Progenitor cell of endocrine pancreas (in vitro differentiated cells): ENCODE measurements at places on chromosomes 1 and 21.

DNA sequence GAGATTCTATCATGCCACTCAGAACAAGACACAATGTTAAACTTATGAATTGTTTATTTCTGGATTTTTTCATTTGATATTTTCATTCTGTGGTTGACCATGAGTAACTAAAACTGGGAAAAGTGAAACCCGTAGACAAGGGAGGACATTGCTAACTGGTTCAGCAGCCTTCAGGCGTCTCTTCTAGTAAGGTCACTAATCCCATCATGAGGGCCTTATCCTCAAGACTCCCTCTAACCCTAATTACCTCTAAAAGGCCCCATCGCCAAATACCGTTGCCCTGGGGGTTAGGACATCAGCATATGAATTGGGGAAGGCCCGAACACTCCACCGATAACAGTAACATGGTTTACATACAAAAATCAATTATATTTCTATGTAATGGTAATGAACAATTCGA, 247.6 kb downstream of the TM2D1 start:
- DNase-seq = no peak

GRCh38 chr21:45087022-45087823, 12.8 kb downstream of the ADARB1 start:
- DNase-seq = no peak

- peak; percentile 22 for DNase-seq
Observed at GRCh38 chr1:213244664-213245091, 193.6 kb downstream of the RPS6KC1 start.

- DNase-seq = no peak
Observed at GRCh38 chr1:67645495-67646144, 39.4 kb upstream of the GADD45A start.

DNA sequence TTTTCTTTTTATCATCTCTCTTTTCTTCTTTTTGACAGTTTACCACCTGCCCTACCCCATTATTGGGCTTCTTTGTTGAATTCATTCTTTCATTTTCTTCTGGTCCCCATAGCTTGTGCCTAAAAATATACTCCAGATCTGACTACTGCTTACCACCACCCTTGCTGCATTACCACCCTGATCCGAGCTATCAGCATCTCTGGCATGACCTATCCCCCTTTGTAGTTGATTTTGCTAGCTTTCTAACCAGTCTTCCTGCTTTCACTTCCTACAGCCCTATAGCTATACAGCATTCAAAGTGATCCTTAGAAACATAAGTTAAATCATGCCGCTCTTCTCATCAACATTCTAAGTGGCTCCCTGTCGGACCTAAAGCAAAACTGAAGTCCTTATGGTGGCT, 59.4 kb upstream of the MPC2 start:
- no peak for DNase-seq

DNA sequence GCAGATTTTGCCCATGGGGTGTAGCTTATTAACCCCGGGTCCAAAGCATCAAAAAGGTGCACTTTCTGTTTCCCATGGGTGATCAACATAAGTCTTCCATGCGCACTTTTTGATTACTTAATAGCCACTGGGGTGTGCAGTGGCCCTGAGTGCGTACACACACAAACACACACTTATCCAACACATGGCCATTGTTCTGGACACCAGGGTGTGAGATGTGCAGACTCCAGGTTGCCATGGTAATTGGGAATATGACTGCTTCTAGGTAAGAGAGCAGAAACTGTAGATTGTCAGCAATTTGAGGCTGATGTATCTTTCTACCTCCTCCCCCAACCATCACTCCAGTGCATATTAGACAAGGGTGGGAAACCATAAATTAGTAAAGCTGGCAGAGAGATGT, 68.8 kb downstream of the MAB21L3 start:
- no peak for DNase-seq

DNA sequence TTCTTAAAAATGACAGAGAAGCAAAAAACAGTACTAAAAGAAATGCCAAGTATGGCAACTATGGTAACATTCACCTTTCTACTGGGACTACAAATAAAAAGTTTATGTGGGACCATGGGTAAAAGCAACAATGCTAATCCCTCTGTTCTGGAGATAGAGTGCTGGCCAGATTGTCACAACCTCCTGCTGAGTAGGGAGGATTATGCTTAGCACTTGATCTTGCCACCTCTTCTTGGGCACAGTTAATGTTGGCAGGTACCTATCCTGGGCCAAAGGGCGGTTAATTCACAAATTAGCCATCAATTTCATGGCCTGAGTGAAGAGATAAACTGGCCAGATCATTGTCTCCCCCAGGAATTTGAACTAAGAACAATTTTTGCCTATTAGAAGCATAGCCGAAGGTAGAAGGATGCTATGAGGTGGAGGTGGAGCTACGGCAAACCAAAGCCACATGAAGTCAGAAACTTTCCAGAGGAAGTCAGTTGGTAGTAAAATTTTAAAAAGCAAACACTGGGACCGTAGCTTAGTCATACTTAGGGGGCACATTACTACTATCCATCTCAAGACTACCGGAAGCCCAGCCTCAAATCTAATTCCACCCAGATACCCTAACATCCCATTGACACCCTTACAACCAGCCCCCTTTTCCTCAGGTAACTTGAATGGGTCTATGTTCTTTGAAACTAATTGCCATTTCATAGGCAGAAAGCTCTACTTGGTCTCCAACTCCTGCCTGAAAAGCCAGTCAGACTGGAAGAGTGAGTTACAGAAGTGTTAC, 2.7 kb downstream of the SCYL3 start:
- no peak for DNase-seq

DNA sequence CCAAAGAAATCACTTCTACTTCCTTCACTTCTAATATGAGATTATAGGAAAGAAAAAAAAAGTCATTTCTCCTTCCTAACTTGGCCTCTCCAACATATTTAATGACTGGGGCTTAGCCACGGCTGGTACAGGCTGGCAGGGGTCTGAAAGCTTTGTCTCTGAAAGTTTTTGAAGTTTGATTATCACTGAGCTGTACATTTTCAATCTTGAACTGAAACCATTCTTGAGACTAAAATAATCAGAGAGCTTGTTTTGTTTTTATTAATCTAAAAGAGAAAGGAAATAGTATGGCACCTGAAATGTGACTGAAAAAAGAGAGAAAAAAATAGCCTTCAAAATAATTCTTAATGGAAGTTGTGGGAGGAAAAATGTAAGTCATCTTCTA, 3.8 kb upstream of the KRTAP19-8 start:
- no peak for DNase-seq
